CD4-positive, alpha-beta T cell treated with Interferon alpha-2 for 1 hour (primary cell): ENCODE measurements at places on chromosomes 1 and 21.
A peak's percentile ranks its signal among the peaks of the same experiment; 100 is the strongest.

DNA sequence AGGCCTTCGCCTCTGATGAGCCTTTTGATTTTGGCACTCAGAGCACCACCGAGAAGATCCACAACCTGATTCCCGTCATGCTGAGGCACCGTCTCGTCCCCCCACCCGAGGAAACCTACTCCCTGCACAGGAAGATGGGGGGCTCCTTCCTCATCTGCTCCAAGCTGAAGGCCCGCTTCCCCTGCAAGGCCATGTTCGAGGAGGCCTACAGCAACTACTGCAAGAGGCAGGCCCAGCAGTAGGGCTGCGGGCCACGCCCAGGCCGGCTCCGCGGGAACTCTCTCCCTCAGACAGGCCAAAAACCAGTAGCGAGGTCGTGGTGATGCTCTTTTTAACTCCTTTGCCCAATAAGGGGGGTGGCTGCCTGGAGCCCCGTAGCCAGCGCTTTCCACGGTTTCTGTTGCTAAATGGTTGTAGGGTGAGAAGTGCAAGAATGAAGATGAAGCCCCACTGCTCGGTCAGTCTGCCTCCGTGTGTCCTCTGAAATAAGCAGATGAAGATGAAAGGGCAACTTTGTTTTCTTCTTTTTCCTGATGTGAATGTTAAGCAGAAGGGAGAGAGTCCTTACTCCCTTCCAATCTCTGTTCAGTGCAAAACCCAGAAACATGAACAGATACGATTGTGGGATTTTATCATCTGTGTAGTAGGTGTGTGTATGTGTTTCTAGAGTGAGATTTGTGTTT lies 46.5 kb downstream of the COQ8A start:
- DNase-seq = no peak

GRCh38 chr21:37233551-37234146 lies 33.5 kb downstream of the VPS26C start:
- DNase-seq = no peak

- no peak for DNase-seq
These were observed 59.1 kb downstream of the EIF4G3 start for GRCh38 chr1:21117597-21118001.

- DNase-seq = no peak
These were observed 78.4 kb downstream of the DISP1 start for GRCh38 chr1:222893255-222893654.

- no peak for DNase-seq
These were observed 108.7 kb downstream of the PRDM2 start for GRCh38 chr1:13808729-13809131.

GRCh38 chr1:73887412-73887811 lies 310.6 kb downstream of the LRRIQ3 start:
- no peak for DNase-seq

- DNase-seq = no peak
These were observed 121.7 kb downstream of the SIPA1L2 start for GRCh38 chr1:232508130-232508701.

DNA sequence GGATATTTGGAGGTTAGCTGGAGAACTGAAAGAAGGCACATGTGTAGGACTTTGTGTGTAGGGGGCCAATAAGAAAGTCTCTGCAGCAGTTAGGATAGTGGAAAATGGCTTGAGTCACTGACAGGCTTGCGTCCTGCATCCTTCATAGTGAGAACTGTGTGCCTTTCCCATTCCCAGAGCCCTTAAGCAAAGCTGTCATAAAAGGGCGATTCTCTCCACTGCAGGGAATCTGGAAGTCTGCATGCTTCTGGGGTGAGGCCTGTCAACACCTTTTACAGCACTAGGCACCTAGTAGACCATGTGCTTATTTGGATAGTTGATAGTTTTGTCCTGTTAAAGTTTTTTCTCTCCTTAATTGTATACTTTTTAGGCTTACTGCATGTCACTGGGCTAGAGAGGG lies 39.4 kb upstream of the MACF1 start:
- no peak for DNase-seq

DNA sequence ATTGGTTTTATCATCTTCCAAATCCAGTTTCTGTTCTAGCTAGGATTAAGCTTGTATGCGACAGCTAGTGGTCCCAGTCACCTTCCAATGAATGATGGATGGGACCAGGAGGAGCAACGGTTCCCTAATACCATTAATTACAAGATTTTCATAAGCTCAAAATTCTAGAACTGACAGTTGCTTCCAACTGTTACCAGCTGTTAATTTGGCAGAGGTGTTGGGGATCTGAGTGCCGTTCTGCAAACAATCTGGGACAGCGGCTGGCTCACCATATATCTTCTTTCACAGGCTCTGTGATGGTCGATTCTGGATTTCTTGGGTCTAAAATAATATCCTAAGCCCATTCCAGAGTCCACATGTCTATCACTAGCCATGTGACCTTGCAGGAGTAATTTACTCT lies 34.5 kb upstream of the RALGPS2 start:
- DNase-seq = no peak

GRCh38 chr1:247373721-247374141 lies 42.1 kb upstream of the ZNF496 start:
- DNase-seq = peak; percentile 60

DNA sequence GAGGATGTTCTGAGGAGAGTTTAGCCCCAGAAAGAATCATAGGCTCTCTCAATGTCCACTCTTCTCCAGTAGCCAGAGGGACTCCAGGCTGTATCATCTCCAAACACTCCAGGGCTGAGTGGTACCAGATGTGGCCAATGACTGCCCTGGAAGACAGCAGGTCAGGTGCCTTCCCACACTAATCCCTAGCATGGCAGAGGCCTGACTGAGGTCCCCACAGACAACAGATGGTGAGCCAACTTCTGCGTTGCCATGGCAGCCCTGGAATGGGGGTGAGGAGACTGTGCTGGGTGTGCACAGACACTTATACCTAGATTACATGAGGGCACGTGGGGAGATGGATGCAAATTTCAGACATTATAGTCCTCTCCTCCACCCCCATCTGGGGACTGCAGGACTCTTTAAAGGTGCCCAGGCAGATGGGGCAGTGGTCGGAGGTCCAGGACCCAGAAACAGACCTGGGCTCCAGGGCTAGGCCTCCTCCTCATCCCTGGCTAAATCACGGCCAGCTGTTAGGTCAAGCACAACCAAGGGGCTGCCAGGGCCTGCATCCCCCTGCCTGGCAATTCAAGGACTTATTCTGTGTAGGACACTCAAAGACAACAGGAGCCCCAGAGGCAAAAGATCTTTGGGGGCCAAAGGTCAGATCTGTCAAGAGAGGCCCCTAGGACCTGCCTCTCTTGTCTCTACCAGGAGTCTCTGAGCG lies 42.9 kb downstream of the CAMK2N1 start:
- DNase-seq = no peak

- no peak for DNase-seq
These were observed 9.8 kb upstream of the EGLN1 start for GRCh38 chr1:231431665-231432415.

- no peak for DNase-seq
These were observed 66.3 kb downstream of the RRAGC start for GRCh38 chr1:38793299-38793698.

DNA sequence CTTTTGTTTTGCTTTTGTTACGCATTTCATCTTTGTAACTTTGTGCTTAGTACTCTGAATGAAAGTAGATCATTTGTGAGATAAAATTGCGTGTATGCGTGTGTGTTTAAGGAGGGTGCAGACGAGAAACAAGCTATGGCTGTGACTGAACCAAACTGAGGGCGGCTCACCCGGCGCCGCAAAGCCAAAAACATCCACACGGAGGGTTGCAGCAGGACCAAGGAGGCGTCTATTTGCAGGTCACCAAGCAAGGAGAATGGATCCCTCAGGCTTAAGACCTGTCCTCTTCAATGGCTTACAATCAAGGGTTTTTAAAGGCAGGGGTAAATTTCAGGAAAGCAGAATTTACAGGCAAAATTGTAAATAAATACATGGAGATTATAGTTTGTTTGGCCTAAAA lies 12.8 kb downstream of the GCSAML start:
- no peak for DNase-seq

- DNase-seq = peak; percentile 58
These were observed 12.2 kb downstream of the OR2B11 start for GRCh38 chr1:247445526-247446356.

- DNase-seq = no peak
These were observed 13.6 kb downstream of the DIP2A start for GRCh38 chr21:46472246-46472645.

- no peak for DNase-seq
These were observed 39.7 kb downstream of the GNG12 start for GRCh38 chr1:67793562-67793961.

DNA sequence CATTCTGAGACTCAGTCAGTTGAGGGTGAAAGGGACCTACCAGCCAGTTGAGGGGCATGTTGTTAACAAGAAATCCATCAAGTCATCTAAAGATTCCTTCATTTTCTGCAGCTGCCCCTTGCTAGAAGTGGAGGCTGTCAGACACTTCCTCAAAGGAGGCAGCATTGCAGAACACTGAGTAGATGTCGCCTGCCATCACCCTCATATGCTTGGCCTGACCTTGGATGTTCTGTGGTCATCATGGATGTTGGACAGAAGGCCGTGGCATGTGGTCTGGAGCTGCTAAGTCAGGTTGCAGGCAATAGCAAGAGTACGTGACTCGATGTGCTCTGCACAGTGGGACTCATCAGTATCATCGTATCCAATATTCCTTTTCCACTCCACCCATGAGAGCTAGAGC lies 70.6 kb downstream of the GATAD2B start:
- DNase-seq = no peak

GRCh38 chr1:226692823-226693222 lies 46.3 kb downstream of the ITPKB start:
- no peak for DNase-seq

- DNase-seq = no peak
These were observed 47.1 kb upstream of the CSF3R start for GRCh38 chr1:36529769-36530260.

DNA sequence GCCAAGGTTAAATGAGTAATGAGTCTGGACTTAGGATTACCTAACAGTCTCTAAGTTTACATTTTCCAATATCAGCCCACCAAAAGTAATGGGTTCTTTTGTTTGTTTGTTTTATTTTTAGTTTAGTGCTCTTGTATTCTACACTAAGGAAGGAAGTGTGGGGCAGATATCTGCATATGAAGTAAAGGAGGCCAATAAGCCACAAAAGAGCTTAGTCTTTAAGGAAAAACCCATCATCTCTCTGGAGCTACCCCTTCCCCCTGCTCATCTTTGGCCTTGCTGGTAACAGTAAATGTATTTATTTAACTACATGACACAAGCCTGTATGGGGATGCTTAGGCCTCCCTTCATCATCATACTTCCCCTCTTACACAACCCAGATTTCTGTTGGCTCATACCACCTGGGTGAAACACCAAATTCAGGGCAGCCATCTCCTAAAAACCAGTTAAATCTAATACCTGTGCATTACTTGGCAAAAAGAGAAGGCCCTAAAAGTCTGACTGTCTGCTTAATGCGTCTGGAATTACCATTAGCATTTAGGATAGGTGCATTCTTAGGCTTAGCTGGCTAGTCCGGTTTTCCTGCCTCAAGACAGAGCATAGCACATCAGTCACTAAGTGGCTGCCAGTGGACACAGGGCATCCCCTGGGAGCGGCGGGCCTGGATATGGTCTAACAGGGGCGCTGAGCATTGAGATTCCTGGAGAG lies 96.8 kb upstream of the ADGRL2 start:
- DNase-seq = no peak

- DNase-seq = no peak
These were observed 8.3 kb upstream of the KCNAB2 start for GRCh38 chr1:6037338-6037762.

DNA sequence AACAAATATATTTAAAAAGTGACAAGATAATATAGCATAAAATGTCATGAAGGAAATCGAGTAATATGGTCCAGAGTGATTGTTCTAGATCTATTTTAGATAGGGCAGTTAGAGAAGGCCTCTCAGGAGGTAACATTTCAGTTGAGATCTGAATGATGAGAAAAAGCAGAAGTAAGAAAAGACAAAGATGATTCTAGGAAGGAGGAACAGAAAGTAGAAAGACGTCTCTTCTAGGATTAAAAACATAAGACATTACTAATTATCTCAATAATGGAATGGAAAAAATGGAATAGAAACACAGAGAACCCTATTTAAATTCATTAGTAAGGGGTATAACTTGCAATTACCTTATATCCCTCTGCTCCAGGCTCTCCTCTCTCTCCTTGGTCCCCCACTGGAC lies 130.0 kb upstream of the ZNHIT6 start:
- DNase-seq = no peak

DNA sequence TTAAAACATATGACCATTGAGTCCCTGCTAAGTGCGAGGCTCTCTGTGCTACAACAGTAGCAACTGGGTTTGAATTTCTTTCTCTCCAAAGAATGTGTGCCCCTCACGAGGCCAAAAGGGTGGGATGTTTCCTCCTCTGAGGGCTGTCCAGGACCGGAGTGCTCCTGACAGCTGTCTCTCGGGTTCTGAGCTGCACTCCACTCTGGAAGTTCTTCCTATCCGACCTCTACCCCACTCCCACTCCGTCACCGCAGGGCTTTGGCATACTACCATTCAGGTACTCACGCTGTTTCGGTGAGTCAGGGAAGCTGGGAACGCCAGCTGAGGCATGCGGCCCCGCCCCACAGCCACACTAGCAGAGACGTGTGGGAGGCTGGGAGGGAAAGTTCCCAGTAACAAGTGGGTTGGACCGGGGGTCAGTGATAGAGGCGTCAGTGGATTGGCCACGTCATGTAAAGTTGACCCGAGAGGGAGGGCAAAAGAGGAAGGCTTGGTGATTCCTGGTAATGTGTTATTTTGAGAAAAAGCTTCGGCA lies 705 bp upstream of the SLC50A1 start:
- peak; percentile 62 for DNase-seq

DNA sequence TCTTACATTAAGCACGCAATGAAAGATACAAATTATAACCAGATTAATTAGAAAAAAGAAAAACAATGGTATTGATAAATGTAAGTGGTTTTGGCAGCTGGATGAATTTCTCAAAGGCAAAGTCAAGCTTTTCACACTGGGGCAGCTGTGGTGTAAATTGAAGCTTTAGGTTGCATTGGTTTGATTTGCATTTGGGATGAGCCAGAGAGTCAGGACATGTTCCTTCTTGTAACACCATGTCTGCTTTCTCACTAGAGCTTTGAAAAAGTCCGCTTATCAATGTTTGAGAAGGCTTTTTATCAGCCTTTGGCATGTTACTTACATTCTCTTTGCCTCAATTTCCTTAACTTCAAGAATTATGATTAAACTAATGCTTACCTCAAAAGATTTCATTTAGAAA lies 173.9 kb downstream of the GPATCH2 start:
- no peak for DNase-seq

- no peak for DNase-seq
These were observed 119.3 kb upstream of the CDC42BPA start for GRCh38 chr1:227437495-227438008.
